ENCODE measurements at places on chromosomes 3 and 15.

DNA sequence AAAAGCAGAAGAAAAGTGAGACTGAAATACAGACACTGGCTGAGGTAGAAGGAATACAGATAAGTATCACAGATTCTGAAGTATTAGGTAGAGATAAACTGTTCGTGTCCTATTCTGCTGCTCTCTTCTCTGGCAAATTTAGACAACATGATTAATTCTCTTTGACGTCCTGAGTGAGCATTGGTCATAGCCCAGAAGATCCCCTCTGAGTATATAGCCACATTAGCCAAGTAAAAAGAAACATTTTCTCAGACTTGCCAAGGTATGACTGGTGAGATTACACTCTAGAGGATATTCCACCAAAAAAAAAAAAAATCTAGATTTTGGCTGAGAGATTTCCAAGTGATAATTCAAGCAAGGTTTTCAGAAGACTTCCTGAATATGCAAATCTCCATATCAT, 111.4 kb upstream of the ALCAM start:
- DNase-seq = no peak

- DNase-seq = no peak
These were observed 134.0 kb downstream of the CMSS1 start for GRCh38 chr3:99951701-99952100.

- peak; percentile 49 for DNase-seq
These were observed 102.0 kb upstream of the MYRIP start for GRCh38 chr3:39707314-39707909.

DNA sequence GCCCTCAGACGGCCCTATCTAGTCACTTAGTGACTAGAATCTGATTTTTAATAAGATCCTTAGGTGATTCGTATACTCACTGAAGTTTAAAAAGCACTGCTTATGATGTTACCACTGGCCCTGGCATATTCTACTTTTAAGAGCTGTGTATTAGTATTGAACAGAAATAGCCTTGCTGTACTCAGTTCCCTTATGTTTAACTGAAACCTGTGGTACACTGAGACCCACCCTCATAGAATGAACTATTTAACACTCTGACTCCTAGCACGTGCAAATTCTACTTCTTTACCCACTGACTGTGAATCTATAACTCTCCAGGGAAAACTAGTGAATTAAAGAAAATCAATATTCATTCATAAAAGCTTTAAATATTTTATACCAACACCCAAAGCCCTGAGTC, 108.9 kb downstream of the CCNL1 start:
- DNase-seq = no peak

GRCh38 chr3:15585111-15585845, 16.1 kb downstream of the HACL1 start:
- no peak for DNase-seq

DNA sequence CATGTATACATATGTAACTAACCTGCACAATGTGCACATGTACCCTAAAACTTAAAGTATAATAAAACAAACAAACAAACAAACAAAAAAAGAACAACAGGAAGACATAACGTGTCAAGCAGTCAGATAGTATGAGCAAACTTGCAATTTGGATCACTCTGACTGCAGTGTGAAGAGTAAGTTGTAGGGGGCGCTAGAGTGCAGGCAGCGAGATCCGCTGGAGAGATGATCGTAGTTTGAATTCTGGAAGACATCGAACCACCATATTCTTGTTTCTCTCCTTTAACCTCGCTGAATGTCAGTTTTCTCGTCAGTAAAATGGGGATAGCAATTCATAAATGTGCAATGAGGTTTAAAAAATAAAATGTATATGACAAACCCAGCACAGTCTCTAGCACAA, 165.2 kb upstream of the LMCD1 start:
- DNase-seq = peak; percentile 11

- no peak for DNase-seq
These were observed 97.3 kb upstream of the ARHGEF3 start for GRCh38 chr3:56899078-56899477.

- peak; percentile 60 for DNase-seq
These were observed 9.1 kb downstream of the MRPS11 start for GRCh38 chr15:88476635-88477060.

All from PC-3 (cell line).